Ureter (tissue), 1 donor: ENCODE measurements at places on chromosomes 6 and 20. TPM values are rescaled to one million over a fixed set of nuclear protein-coding genes. Genes with fewer than 3 reads are reported as not detected.

- DNase-seq, result no peak
Measured at GRCh38 chr6:97501853-97502252, 218.8 kb upstream of the MMS22L start.

GRCh38 chr6:122040261-122040660 is 359.2 kb upstream of the HSF2 start:
- DNase-seq, result no peak

DNA sequence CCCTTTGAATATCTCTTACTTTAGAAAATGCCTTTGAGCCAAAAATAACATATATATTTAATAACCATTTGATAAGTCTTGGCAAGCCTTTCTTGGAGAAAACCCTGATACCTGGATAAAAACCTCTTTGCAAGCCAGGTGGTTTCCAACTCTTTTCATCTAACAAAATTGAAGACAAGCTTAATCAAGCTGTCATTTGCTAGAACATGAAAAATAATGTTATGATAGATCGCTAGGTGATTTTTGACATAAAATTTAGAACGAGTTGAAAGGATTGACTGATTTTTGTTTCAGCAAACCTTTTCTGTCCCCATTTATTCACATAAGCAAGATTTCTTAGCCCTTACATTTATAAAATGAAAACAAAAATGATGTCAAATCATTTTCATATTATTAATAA is 44.6 kb downstream of the ABRACL start:
- DNase-seq, result no peak

Gene PRL
- not detected for total RNA-seq
